ENCODE measurements at places on chromosomes 6 and 20. TPM values are rescaled to one million over a fixed set of nuclear protein-coding genes. Genes with fewer than 3 reads are reported as not detected.

Gene MDN1
- 23.6 TPM for total RNA-seq

Gene TNF
- not detected for total RNA-seq

Gene MCCD1
- total RNA-seq = not detected

Gene GINS1
- 9.8 TPM for total RNA-seq

Gene LRP11
- total RNA-seq = 30.6 TPM

Gene PABPC1L
- total RNA-seq = 2.4 TPM

Gene AIF1
- total RNA-seq = 6.9 TPM
